ENCODE measurements at places on chromosomes 11 and 22.

GRCh38 chr22:48105259-48105658, 1342.8 kb downstream of the TBC1D22A start:
- no peak for DNase-seq

DNA sequence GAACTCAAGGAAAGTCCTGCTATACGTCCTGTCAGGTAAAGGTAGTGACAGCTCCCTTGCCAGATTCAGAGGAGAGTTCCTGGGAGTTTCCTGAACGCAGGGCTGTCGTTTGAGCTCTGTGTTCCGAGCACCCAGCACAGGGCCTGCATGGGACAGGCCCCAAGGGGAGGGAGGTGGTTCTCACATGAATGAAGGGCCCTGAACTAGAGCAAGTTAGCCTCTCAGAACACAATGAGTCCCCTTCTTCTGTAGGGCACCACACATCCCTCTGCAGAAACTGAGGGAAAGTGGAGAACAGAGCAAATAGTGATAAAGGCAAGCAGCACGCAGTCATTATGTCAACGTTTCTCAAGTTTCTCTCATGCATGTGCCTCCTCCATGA, 35.3 kb downstream of the NEU3 start:
- no peak for DNase-seq

GRCh38 chr22:21628386-21629254, 1.2 kb downstream of the YDJC start:
- DNase-seq = no peak

- DNase-seq = no peak
These were observed 459.0 kb downstream of the SOX6 start for GRCh38 chr11:15897211-15897960.

DNA sequence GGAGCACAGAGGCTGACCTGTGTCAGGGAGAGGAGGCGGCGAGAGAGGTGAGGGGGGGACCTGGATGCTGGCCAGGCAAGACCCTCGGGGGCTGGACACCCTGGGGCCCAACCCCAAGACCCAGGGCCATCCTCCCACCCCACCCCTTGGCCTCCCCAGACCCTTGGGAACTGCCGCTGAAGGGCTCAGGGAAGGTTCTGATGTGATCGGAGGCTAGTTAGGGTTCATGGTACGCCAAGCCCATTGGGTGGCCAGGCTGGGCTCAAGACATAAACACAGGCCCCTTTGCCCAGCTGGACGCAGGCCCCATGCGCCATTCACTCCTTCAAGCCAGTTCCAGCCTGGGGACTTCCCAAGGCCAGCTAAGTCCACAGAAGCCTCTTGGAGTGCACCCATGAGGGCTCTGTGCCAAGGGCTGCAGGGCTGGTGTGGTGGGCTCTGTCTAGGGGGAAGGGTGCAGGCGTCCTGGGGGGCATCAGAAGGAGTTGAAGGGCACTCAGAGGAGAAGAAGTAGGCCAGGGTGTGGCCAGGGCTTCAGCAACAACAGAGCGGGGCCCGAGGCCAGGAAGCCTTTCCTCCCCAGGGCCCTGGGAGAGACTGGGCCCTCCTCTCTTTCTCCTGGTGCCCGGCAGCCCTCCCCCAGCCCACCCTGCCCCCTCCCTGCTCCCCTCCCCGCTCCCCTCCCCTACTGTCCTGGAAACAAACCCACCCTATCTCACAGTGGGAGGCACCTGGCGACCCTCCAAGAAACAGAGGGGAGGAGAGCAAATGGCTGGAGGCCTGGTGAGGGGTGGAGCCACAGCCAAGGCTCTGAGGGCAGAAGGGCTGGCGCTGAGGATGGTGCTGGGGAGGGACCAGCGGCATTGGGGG, 12.9 kb downstream of the TSPAN32 start:
- DNase-seq = peak; percentile 87

- DNase-seq = no peak
These were observed 1.4 kb downstream of the KDM2A start for GRCh38 chr11:67120456-67120855.

- no peak for DNase-seq
These were observed 123.0 kb downstream of the WT1 start for GRCh38 chr11:32312206-32312817.

- no peak for DNase-seq
These were observed 79.0 kb downstream of the APIP start for GRCh38 chr11:34836958-34837856.

- DNase-seq = peak; percentile 73
These were observed 37.5 kb upstream of the LYVE1 start for GRCh38 chr11:10605941-10606381.

GRCh38 chr11:99015634-99016454, 4.9 kb upstream of the CNTN5 start:
- DNase-seq = peak; percentile 62

GRCh38 chr11:111954154-111954553, 17.0 kb downstream of the DIXDC1 start:
- no peak for DNase-seq

GRCh38 chr11:12846786-12847615, 162.1 kb upstream of the RASSF10 start:
- DNase-seq = no peak

GRCh38 chr11:67376873-67377808, 3.7 kb upstream of the CLCF1 start:
- DNase-seq = no peak

DNA sequence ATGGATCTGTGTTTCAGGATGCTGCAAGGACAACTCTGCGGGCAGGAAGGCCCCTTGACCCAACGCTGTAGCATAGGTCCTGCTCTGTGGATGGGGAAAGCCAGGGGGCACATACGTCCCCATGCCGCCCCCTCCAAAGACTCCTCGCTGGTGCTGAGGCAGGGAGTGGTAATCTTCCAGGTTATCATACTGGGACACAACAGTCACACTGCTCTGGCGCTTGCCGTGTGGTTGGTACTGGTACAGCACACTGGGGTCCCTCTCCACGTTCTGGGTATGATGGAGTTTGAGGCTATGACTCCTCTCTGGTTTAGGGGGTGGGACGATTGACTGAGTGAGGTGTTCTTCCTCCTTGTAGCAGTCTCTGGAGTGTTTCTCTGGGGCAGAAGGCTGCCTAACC, 26.2 kb upstream of the TP53AIP1 start:
- no peak for DNase-seq

DNA sequence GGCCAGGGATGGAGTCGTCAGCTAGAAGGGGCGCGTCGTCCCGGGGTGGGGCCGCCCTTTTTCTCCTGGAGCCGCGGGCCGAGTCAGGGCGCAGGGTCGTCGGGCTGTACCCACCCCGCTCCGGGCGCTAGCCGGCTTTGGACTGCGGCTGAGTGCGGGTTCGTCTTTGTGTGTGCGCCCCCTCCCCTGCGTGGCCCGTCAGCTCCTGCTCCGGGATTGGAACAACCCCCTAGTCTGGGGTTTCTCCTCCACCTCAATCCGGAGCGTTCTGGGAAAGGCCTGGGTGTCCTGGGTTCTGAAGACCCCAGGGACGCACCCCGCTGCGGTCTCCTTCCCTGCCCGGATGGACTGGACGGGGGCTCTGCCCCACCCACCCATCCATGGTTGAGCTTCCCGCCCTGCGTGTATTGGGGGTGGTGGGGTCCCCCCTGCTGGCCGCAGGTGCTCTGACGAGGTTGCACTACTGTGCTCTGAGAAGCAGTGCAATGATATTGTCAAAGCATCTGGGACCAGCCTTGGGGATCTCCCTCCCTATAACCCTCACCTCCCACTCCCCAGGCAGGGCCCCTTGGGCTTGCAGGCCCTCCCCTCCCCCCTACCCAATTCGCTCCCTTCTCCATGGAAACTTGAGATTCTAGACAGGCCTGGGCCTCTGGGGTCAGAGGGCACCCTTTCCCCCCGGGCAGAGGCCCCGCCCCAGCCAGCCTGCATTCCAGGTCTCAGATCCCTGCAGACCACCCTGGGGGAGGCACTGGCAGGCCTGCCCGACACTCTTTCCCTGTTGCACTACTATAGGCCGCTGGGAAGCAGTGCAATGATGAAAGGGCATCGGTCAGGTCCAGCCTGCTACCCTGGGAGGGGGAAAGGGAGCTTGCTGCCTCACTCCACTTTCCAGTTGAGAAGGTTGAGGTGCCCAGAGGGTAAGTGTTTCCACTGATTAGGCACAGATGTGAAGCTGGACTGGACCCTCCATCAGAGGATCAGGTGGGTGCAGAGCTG, 10.7 kb downstream of the SDF2L1 start:
- DNase-seq = no peak

GRCh38 chr11:21511835-21512440, 680.9 kb upstream of the ANO5 start:
- peak; percentile 45 for DNase-seq

DNA sequence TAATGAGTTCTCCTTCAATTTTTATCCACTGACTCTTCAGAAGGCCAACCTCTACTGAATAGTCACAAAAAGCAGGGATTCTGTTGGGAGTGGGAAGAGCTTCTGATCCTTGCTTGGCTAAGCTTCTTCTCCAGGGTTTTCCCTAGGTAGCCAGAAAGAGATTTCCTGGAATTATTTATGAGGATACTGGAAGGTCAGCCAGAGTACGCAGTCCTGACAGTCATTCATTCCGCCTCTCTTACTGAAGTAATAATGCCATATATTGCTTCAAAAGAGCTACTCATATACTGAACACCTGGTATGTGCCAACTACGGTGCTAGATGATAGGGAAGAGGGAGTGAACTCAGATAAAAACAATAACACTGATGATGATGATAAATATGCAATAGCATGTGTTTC, 116.1 kb downstream of the CCDC34 start:
- no peak for DNase-seq

- DNase-seq = no peak
These were observed 34.0 kb downstream of the RAB6A start for GRCh38 chr11:73726825-73727224.

GRCh38 chr11:118608360-118609227, 1.2 kb downstream of the PHLDB1 start:
- DNase-seq = peak; percentile 84

GRCh38 chr11:33035011-33035410, 4.4 kb upstream of the TCP11L1 start:
- no peak for DNase-seq

- no peak for DNase-seq
These were observed 76.6 kb downstream of the USP35 start for GRCh38 chr11:78265326-78265725.

- peak; percentile 18 for DNase-seq
These were observed 30.7 kb downstream of the PDE2A start for GRCh38 chr11:72643547-72643946.

- no peak for DNase-seq
These were observed 10.1 kb upstream of the FADS3 start for GRCh38 chr11:61901397-61901796.

DNA sequence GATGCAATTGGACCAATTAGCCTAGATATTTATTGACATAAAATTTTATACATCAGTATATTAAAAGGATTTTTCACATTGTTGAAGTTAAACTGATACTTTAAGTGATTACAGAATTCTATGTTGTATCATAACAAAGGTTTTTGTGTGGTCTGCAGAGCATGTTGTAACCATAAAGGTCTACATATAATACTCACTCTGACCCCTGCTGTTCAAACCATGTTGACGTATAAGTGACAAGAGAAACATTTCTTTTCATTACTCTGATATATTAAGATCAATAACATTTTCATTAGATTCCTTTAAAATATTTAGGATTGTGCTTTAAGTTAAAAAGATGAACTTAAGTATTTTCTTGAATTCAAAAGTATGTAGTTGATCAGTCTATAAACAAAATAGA, 63.9 kb downstream of the GAS2 start:
- DNase-seq = no peak

DNA sequence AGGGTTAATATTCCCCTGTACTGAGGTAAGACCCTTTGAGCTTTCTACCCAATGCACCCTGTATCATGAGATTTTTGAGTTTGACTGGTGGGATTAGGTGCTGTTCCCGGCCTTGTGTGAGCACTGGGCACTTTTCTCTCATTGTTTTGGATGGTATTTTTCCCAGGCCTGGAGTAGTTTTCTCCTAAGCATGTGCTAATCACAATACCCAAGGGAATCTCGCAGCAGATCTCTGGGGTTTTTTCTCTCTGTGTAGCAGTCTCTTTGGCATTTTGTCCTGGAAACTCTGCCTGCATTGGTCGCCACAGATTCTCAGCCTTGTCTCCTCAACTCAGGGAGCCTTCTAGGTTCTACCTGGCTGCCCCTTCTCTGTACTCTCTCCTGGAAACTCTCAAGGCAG, 19.9 kb downstream of the IGHMBP2 start:
- no peak for DNase-seq

DNA sequence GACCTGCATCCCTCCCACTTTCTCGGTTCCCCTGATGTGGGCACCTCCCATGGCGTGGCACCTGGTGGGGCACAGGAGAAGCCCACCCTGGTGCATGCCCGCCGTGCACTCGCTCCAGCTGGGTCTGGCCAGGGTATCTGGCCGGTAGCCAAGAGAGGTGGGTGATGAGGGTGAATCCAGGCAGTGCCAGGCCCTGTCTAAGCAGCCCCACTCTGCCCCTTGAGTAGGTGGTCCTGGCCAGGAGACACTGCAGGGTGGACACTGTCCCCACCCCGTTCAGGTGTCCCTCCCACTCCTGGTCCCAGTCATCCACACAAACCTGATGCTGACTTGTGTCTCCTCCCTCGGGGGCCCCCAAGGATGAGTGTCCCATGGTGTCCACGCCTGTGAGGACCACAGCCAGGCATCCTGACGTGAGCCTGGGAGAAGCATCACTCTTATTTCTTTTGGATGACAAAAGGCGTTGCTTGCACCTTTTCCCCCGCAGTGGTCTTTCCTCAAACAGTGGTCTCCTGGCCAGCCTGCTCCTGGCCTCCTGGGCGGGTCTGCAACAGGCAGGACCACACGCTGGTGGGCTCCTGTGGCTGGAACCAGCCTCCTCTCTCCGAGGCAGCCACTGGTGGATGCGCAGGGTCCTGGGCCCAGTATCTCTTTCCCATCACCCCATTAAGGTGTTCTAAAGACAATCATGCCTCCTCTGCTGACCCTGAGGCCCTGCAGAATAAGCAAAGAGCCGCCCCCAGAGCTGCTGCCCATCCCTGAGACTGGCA, 922.3 kb downstream of the BRD1 start:
- no peak for DNase-seq

- no peak for DNase-seq
These were observed 2.4 kb downstream of the SLC16A8 start for GRCh38 chr22:38081636-38081940.

GRCh38 chr11:90428836-90429235, 206.0 kb upstream of the CHORDC1 start:
- DNase-seq = no peak

GRCh38 chr11:14248580-14248981, 110.4 kb downstream of the RRAS2 start:
- no peak for DNase-seq

GRCh38 chr22:33242078-33242477, 183.9 kb upstream of the SYN3 start:
- DNase-seq = no peak

GRCh38 chr11:76510060-76511047, 65.5 kb downstream of the EMSY start:
- DNase-seq = peak; percentile 63

GRCh38 chr11:44971185-44971584, 20.5 kb upstream of the TP53I11 start:
- no peak for DNase-seq

GRCh38 chr11:92969634-92970347, at the start of gene MTNR1B:
Gene MTNR1B (plus strand): TSS chr11:92969651. CDS start chr11:92969726, 75 bp downstream.
- no peak for DNase-seq

Data from astrocyte of the spinal cord (primary cell).